ENCODE measurements at places on chromosomes 12 and 14.

GRCh38 chr12:71152851-71153250, 4.9 kb downstream of the TSPAN8 start:
- no peak for DNase-seq

GRCh38 chr14:61530896-61531295, 164.4 kb upstream of the HIF1A start:
- DNase-seq, result no peak

GRCh38 chr12:127881371-127882140, 385.4 kb upstream of the TMEM132C start:
- DNase-seq, result no peak

DNA sequence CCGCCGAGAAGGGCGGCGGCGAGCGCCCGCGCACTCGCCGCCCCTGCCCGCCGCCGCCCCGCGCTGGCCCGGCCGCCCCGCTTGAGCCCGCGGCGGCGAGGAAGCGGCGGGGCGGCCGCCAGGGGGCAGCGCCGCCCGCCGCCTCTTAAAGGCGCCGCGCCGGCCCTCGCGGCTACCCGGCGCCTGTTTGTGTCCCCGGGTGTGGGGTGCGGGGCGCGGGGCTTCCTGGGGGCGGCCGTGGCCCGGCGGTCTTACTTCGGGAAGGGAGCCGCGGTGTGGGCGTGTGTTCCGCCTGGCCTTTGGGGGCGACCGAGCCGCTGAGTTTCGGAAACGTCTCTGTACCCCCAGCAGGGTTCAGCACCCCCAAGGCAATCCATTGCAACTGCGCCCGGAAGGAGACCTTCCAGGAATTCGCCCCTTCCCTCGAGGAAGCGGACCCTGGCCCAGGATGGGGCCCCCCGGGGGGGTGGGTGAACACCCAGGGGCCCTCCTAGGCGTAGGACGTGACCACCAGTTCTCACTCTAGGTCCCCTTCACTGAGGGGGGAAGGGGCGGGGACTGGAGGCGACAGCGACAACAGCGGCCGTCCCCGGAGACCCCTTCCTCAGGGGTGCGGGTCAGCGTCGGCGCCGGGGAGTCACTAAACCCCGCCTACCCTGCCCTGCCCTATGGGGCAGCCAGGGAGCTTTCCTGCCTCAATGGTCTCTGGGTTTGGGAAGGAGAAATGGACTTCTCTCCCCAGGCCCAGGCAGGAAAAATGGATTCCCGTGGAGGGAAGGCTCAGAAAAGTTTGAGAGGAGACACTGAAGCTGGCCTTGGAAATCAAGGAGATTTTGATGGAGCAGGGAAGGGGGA, at the start of gene ITPK1:
ITPK1 (minus strand) TSS at position 105 of the 855 bp plus-strand sequence. CDS start 762 bp downstream, outside the sequence.
- peak; percentile 24 for DNase-seq

GRCh38 chr12:123723011-123723410, 10.9 kb downstream of the ATP6V0A2 start:
- DNase-seq, result no peak

DNA sequence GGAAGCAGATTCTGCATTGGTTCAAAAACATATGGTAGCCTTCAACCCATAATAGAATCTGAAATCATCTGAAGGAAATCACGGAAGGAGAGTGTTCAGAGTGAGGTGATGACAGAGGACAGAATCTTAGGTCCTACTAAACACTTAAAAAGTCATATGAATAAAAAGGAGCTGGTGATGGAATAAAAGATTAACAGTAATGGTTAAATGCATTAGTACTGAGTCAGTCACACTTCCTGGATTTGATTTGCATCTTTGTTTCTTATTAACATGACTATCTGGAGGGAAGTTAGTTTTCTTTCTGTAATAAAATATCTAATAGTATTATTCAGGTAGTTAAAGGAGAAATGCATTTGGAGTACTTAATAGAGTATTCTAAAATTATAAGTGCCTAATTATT, 296.3 kb upstream of the ATXN7L3B start:
- no peak for DNase-seq

DNA sequence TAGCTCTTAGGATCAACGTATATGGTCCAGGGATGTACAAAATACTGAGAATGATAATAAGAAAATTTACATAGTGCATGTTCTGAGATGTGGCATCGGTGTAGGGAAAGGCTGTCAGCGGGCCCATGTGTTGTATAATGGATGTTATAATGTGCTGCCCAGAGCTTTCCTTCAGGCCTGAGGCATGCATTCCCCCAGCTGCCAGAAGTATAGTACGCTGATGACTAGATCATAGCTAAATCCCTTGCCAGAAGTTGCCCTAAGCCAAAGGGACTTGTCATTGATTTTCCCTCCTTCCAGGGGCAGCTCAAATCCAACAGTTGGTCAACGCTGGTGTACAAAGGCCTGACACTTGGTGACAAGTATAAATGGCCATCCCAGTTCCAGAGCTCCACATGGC, 6.5 kb upstream of the OR11G2 start:
- no peak for DNase-seq

- DNase-seq, result no peak
Observed at GRCh38 chr14:102645746-102646440, 53.4 kb downstream of the RCOR1 start.

DNA sequence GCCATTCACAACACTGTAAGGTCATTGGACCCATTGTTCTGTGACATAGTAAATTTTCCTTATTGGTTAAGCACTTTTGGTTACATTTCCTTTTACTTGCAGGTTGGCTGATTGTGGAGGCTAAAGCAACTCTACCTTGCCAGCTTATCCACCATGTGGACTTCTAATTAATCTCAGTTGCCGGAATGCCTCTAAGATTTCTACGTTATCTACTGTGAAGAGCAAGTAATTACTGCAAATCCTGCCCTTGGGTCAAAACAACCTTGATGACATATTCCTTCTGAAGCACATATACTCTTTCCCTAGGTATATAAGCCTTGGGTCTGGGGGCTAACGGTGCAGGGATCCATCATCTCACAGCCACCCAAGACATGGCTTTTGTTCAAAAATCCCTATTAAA, 19.5 kb upstream of the MORN3 start:
- DNase-seq, result peak; percentile 23

- no peak for DNase-seq
Observed at GRCh38 chr14:23521785-23522640, 29.6 kb downstream of the ZFHX2 start.
